Skeletal muscle tissue (tissue), 5 donors: ENCODE measurements at places on chromosomes 13 and 19. TPM values are rescaled to one million over a fixed set of nuclear protein-coding genes. Genes with fewer than 3 reads are reported as not detected.

CEACAM4 gene
- total RNA-seq: 1.0 TPM

ZNF304 gene
- total RNA-seq: 16.2 TPM

RAB3A gene
- total RNA-seq: 0.52 TPM

CADM4 gene
- 7.8 TPM for total RNA-seq

C19orf67 gene
- total RNA-seq: not detected

ZNF569 gene
- 7.3 TPM for total RNA-seq

PIAS4 gene
- 19.3 TPM for total RNA-seq

FUT1 gene
- 1.0 TPM for total RNA-seq

ZNF415 gene
- total RNA-seq: 3.7 TPM

YJU2 gene
- 14.6 TPM for total RNA-seq

SYNGR4 gene
- not detected for total RNA-seq

ZNF681 gene
- total RNA-seq: 1.6 TPM

CERS1 gene
- 17.7 TPM for total RNA-seq

SHFL gene
- total RNA-seq: 5.2 TPM

ICAM4 gene
- total RNA-seq: 2.6 TPM

RPS16 gene
- 128 TPM for total RNA-seq

RDH8 gene
- total RNA-seq: not detected

LYPD3 gene
- not detected for total RNA-seq

ZNF528 gene
- total RNA-seq: 14.1 TPM

SEMA6B gene
- total RNA-seq: 11.5 TPM

ZSCAN5B gene
- under 0.01 TPM for total RNA-seq

CEACAM16 gene
- total RNA-seq: 1.0 TPM

PRX gene
- total RNA-seq: 8.4 TPM

JSRP1 gene
- total RNA-seq: 79.3 TPM

PGLYRP1 gene
- total RNA-seq: 2.1 TPM

MTRF1 gene
- total RNA-seq: 16.7 TPM

GPC6 gene
- 7.8 TPM for total RNA-seq

GSX1 gene
- total RNA-seq: not detected

ZNF135 gene
- total RNA-seq: 10.4 TPM

ZNF90 gene
- 1.0 TPM for total RNA-seq

OLFM4 gene
- total RNA-seq: 3.1 TPM

LIM2 gene
- total RNA-seq: not detected

GIPC1 gene
- total RNA-seq: 41.8 TPM

CD209 gene
- 5.2 TPM for total RNA-seq

KLK13 gene
- not detected for total RNA-seq

PSG11 gene
- 0.52 TPM for total RNA-seq

ZNF625 gene
- 7.3 TPM for total RNA-seq

ZNF835 gene
- 3.1 TPM for total RNA-seq

CDC42EP5 gene
- 31.8 TPM for total RNA-seq

GNG7 gene
- total RNA-seq: 1.6 TPM

NCLN gene
- 8.9 TPM for total RNA-seq

MRPL57 gene
- total RNA-seq: 12.0 TPM

ELSPBP1 gene
- total RNA-seq: not detected

C19orf38 gene
- total RNA-seq: 4.2 TPM

ANKLE1 gene
- total RNA-seq: 0.52 TPM

LGALS14 gene
- total RNA-seq: not detected

APOC1 gene
- 5.7 TPM for total RNA-seq

OR7A5 gene
- total RNA-seq: not detected

ELF1 gene
- total RNA-seq: 33.9 TPM

CBARP gene
- not detected for total RNA-seq

DCLK1 gene
- total RNA-seq: 92.9 TPM

KCNN4 gene
- 1.0 TPM for total RNA-seq

CILP2 gene
- total RNA-seq: 11.0 TPM

PLK5 gene
- total RNA-seq: not detected
